ENCODE measurements at places on chromosomes 7 and 10.

- no peak for DNase-seq
Observed at GRCh38 chr10:69742928-69743602, 58.6 kb upstream of the COL13A1 start.

DNA sequence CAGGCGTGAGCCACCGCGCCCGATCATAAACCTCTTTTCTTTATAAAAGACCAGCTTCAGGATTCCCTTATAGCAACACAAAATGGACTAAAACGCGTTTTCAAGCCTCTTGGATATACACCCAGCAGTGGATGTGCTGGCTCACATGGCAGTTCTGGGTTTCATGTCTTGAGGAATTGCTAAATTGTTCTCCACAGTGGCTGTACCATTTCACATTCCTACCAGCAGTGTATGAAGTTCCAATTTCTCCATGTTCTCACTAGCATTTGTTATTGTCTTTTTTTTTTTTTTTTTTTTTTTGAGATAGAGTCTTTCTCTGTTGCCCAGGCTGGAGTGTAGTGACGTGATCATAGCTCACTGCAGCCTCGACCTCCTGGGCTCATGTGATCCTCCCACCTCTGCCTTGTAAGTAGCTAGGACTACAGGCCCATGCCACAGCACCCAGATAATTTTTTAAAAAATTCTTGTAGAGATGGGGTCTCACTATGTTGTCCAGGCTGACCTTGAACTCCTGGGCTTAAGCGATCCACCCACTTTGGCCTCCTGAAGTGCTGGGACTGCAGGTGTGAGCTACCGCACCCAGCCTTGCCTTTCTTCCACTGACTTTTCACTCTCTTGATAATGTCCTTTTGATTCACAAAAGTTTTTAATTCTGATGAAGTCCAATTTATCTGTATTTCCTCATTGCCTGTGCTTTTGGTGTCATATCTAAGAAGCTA lies 17.4 kb downstream of the TECPR1 start:
- no peak for DNase-seq

DNA sequence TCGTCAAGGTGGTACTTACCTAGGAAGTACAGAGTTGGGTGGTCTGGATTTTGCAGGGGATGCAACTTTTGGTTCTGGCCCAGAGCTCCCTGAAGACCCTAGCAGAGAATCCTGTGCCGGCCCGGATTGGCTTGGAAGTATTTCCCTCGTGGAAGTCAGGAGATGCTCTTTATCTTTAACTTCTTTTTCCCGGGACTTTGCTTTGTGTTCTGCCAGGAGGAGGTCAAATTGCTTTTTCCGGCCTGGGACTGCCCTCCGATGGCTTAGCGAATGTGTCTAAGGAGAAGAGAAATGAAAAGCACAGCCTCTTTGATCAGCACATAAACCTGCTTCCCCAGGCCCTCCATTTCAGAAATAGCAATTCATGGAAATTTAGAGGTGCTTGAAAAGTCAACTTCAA lies 57.0 kb upstream of the EFCAB10 start:
- no peak for DNase-seq

DNA sequence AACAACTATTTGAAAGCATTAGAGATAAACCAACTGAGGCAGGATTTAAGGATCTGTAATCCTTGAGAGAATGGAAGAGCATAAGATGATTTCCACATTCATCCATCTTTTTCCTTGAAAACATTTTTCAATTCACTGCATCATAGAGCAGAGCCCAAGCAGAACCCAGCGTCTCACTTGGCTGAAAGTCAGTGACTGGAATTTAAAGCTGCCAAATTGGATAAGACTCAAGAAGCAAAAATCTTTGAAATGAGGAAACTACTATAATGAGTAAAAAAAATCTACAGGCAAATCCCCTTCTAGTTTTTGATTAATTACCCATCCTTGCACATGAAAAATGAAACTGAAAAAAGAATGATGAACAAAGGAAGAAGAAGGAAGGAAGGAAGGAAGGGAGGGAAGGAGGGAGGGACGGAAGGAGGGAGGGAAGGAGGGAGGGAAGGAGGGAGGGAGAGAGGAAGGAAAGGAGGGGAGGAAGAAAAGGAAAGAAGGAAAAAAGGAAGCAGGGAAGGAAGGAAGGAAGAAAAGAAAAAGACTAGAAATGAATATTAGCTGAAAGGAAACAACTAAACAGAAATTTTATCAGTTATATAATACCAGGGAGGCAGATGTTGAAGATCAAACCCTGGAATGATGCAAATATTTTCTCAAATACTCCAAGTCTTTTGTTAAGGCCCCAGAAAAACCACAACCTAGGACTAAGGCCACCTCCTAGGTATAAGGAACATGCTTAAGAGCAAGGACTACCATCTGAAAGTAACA lies 336.3 kb upstream of the MAGI2 start:
- DNase-seq: no peak
